Activated T-helper 2 cell treated with anti-CD3 and anti-CD28 coated beads, Interferon-gamma antibody, Interleukin-2, Interleukin-4, amounts not matched to agents 10 μg/mL and 5 μg/mL and 100 μg/mL, durations not matched to agents 14 hours and 24 hours and 36 hours (primary cell): ENCODE measurements at places on chromosomes 11 and 22. TPM values are rescaled to one million over a fixed set of nuclear protein-coding genes. Genes with fewer than 3 reads are reported as not detected.

DNA sequence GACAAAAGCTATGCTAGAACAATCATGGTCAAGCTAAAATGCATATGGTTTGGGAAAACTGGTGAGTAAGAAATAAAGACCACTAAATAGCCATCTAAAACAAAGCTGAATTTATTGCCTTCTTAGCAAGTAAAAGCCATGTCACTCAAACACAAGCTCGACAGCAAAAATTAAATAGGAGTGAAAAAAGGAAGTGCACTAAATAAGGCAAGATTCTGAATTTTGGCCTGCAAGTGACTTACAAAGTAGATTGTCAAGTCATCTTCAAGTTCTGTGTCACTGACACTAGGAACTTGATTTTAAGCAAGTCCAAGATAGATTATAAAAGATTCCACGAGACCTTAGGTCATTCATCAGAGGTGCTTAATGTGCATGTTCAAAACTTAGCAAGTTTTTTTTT lies 27.4 kb downstream of the TUG1 start:
- no peak for DNase-seq

DNA sequence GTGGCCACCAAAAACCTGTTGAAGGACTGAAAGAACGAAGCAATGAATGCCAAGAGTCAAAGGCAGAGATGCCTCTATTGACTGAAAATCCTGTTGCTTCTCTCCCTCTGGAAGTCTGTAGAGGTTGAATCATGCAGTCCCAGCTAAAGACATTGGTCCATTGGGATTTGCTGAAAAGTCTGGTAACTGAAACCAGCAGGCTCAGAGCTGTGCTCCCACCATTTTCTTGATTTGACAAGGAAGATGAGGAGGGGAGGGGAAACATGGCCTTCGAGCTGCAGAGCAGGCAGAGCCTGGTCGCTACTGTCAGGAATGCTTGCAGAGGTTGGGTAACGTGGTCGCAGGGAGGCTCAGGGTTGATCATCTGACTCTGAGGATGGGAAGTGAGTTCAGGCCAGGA lies 72.8 kb upstream of the CSNK2A3 start:
- no peak for DNase-seq

DNA sequence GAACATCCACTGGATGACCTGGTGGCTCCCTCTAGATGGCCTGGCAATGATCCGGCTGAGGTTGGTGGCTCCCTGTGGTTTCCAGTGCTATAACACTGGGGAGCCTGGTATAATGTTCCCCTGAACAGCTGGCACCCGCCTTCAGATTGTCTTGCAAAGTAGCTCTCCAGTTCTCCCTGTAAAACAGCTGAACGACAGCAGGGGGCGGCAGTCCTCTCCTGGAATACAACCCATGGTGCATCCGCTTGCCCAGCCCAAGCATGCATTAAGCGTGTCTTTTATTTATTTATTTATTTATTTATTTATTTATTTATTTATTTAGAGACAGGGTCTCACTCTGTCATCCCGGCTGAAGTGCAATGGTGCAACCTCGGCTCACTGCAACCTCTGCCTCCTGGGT lies 258.9 kb downstream of the BUD13 start:
- no peak for DNase-seq

TLCD5 gene
- total RNA-seq = 0.41 and 0.46 TPM in 2 replicates

SPTBN2 gene
- 0.73 and 0.99 TPM in 2 replicates for total RNA-seq

CSNK2A3 gene
- total RNA-seq = 1.2 and 1.7 TPM in 2 replicates

GRCh38 chr11:24181395-24182047 lies 315.3 kb upstream of the LUZP2 start:
- DNase-seq = no peak

DNA sequence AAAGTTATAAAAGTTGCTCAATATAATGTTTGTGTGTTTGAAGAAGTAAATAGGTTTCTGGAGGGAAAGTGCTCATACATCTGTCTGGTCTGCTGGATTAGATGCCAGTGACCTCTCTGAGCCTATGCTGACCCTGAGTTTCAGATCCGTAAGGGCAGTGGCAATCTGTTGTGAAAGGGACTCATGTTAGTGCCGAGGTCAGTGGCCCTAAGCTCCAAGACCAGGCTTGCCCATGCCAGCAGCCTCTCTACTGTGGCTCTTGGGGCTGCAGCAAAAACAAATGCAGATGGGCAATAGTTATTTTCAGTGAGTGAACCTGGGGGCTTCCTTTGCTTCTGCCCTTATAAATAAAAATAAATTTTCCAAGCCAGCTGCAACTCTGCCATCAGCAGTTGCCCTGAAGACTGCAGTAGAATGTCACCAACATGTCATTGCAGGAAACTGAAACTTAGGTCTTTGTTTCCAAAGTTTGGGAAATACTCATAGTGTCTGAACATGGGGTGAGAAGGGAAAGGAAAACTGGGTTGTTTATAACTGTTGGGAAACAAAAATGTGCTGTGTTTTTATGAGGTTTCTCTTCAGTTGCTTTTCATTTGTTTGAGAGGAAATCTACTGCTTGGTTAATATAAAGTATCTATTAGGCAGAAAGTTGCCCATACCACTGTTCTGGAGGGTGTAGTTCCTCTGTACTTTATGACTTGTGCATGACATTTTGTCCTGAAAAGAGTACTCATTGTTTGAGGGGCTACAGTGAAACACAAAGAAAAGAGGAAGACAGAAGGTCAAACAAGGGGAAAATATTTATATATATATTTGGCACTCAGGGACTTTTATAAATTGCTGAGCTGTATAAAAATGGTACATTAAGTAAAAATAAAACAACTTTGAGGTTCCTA lies 9.5 kb upstream of the MS4A4E start:
- no peak for DNase-seq

CCDC188 gene
- total RNA-seq = 0.11 TPM in 1 of 2 replicates, not detected in the other

MIOX gene
- total RNA-seq = 0.25 TPM in 1 of 2 replicates, not detected in the other

POTEH gene
- total RNA-seq = not detected in 2 replicates

GRCh38 chr22:47727641-47728040 lies 965.2 kb downstream of the TBC1D22A start:
- DNase-seq = no peak

SHANK2 gene
- total RNA-seq = not detected in 2 replicates

DNA sequence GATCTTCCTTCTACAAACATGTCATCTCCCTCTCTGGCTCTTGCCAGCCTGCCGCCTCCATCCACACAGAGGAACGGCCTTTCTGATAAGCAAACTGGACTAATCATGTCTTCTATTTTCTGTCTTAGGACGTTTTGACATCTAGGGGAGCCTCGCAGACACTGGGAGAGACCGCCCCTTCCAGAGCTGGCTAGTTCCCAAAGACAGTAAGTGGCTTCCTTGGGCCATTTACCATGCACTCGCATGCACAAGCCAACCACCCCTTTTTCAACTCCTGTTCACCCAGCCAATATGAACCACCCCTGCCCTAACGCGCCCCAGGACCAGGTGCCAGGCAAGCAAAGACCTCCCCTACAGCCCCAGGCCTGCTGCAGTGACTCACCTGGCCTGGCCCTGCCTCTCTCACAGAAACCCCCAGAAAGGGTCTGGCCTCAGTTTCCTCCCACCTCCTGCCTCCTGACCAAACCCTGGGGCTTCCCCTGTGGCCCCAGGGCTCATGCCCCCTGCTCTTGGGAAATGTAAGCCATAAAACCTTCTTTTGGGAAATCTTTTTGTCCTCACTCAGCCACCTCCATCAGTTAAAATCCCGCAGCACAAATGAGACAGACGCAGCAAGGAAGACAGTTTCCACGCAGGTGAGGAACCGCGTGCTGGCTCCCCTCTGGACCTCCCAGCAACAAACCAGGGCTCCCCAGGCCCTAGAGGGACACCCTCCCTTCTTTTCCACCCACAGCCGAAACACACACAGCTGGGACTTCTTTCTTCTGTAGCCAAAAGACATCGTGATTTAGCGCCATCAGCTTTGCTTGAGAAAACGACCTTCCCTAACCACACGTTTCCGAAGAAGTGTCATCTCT lies 38.5 kb downstream of the SHANK2 start:
- DNase-seq = no peak

SLC25A18 gene
- total RNA-seq = not detected in 2 replicates

GRCh38 chr11:48263423-48263911 lies at the start of gene OR4X1:
OR4X1 (plus strand) TSS chr11:48263861; CDS start chr11:48263861, 0 bp downstream.
- DNase-seq = no peak

MUC15 gene
- total RNA-seq = not detected in 2 replicates

DNA sequence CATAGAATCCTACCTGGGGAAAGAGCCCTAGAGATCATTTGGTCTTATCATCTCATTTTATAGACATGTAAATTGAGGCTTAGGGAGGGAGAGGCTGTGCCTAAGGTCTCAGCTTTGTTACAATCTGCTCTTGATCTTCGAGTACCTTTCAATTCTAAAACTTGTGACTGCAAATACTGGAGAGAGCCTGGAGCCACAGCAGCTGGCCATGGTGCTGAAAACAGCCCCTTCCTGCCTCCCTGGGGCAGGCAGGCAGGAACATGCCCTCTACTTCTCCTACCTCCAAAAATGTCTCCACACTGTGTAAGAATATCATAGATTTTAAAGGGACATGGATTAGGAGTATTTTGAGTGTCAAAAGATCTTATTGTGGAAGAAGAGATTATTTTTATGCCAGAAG lies 52.2 kb downstream of the C22orf42 start:
- no peak for DNase-seq

DNA sequence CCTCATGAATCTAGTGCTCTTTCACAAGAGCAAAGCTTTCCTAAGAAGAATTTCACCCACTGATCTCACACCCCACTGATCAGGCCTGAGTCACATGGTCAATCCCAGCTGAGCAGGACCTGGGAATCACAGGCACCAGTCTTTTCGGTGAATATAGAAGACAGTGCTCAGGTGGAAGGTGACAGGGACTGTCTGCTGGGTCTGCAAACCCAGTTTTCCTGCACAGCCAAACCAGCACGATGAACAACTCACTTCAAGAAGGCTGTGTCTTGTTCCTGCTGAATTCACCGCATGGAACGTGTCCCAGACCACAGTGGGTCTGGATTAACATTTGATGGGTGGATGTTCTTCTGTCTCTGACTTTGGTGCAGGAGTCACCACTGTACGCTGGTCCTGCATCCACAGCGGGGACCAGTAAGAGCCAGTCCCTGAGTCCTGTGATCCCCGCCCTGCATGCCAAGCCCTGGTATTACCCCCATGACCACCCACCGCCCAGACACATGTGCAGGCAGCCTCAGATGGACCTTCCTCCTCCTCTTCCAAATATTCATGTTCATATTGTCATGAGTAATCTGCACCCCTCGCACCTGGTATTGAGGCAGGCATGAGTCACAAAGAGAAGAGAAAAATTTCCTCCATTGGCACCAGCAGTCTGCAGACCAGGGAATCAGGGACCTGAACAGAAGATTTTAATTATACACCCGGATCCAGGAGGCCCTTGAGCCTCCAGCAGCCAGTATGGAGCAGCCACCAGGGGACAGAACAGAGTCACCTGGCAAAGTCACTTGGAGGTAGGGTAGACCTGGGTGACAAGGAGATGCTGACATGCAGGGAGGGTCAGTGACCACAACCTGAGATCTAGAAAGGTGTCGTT lies 8.6 kb upstream of the IGLL5 start:
- no peak for DNase-seq

DNA sequence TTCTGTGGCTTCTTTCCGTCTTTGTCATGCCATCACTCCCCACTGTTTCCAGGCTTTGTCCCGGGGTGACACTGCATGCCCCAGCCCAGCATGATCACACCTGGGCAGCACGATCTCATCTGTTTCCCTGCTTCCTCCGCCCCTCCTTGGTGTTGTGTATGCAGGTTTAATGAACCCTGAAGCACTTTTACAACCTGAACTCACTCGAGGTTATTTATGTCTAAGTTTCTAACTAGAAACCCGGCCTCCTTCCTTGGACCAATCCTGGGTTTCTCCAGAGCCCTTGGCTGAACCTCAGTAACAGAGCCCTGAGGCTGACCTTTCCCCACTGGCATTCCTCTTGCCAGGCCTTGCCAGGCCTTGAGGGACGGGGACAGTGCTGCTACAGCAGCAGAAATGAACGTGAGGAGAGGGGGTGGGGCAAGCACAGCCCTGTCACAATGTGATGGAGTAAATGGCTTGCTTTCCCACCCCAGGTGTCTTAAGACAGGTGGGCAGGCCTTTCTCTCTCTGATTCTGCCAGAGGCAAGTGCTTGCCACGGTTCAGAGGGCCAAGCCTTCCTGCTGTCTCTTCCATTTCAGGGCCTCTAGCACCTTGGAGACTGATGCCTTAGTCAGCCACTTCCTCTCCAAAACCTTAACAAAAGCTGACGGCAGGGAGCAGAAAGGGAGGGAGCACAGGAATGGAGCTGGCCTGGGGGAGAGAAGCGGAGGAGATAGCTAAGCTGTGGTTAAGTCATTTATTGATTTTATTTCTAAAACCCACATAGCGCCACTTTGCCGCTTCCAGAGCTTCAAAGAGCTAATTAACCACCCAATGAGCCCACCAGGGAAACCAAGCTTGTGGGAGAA lies 3.1 kb upstream of the PYGM start:
- DNase-seq = no peak

- no peak for DNase-seq
Measured at GRCh38 chr11:108663154-108663877, 1.6 kb upstream of the DDX10 start.

DNA sequence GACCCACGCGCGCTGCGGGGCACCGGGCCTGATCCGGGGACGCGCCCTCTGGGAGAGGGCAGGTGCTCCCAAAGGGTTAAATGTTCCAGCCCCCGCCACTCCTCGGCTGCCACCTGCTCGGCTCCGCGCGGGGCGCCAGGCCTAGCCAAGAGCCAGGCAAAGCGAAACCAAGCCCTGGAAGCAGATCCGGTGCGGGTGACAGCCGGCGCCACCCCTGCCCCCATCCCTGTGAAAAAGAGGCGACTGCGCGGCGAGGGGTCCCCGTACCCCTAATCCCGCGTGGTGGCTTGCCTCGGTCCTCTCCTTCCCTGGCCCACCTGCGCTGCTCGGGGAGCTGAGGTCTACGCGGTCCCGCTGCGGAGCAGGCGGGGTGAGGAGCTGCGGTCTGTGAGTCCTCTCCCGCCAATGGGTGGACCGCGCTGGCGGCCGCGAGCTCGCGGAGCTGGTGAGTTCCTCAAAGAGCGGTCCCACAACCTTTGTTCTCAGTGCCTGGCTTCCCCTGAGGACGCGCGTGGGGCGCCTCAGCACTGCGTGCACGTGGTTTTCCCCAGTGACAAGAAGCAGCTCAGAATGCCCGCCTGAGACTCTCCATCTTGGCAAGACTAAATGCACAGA lies at the start of gene ME3:
Gene ME3 (minus strand): TSS at position 610 of the 615 bp plus-strand sequence.
- DNase-seq = peak; percentile 28

RPS25 gene
- 1,728 and 1,773 TPM in 2 replicates for total RNA-seq

DNA sequence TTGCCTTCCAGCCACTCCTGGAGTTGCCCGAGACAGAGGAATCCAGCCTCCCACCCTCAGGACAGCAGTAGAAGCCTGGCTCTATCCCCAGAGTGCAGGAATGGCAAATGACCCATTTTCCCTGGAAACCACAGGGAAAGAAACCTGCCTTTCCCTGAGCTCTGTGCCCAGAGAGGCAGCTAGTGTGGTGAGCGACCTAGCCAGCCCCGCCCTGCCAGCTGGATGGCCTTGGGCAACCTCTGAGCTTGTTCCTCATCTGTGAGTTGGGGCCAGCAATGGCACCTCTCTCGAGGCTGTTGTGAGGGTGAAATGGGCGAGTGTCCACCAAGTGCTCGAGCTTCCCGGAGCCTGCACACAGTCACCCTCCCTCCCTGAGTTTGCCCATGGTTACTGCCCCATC lies 3.7 kb downstream of the OMP start:
- no peak for DNase-seq

- no peak for DNase-seq
Measured at GRCh38 chr11:117019871-117020270, 78.4 kb downstream of the SIK3 start.
